RPMI8226 (cell line): ENCODE measurements at places on chromosomes 6 and 20.
A peak's percentile ranks its signal among the peaks of the same experiment; 100 is the strongest.

- no peak for DNase-seq
These were observed 45.5 kb upstream of the GLP1R start for GRCh38 chr6:39003072-39003471.

GRCh38 chr20:53866794-53867740 lies 203.3 kb downstream of the BCAS1 start:
- no peak for DNase-seq

- DNase-seq: no peak
These were observed 528.7 kb upstream of the SOX4 start for GRCh38 chr6:21064756-21065340.

- DNase-seq: peak; percentile 27
These were observed 280.5 kb downstream of the SYNE1 start for GRCh38 chr6:152356662-152357061.
